SK-N-MC (cell line): ENCODE measurements at places on chromosomes 6 and 20.

DNA sequence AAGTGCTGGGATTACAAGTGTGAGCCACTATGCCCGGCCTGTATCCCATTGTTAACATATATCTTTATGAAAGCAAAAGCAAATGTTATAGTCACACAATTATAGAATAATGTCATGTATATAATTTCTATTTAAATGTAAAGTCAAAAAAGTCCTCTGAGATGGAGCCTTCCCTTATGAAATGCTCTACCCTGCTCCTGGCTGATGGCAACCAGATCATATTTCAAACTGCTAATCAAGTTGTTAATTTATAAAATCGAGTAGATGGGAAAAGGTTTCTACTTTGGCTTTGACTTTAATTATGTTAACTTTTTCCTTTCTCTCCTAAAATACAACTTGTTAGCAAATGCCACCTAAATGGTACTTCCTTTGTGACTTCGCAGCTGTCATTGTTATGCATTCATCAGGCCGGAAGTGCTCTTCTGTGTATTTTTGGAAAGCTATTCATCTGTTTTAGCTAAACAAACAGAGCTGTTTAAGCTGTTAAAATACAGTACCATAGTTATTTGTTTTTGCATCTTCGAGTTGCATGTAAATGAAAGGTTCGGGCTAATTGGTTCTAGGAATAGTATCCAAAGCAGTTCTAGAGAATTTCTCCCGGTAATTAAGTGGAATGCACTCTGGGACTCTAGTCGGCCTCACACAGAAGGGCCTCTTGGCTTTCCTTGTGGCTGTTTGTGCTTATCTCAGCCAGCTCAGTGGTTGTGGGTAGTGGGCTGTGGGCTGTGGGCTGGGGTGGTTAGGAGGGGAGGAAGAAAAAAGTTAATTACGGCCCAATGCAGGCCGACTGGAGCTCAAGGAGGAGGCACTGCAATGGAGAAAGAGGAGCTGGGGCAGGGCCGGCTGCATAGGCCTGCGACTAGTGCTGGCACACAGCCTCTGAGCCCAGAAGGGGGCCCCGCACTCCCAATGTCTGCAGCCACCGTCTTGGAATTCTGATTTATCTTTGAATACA lies 34.8 kb downstream of the SLC35D3 start:
- no peak for DNase-seq

DNA sequence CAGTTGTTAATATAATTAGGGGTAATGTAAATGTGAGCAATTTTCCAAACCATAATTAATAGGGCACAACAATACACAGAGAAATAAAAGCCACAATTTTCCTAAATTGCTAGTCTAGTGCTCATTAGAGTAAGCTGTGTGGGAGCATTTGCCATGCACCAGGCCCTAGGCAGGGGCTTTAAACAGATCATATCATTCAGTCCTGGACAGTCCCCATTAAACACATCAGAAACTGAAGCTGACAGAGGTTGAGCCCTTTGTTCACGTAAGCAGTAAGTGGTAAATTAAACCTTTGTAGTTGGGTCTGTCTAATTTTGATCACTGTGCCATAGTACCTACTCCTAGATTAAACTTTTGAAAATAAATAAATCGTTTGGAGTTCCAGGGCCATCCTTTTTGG lies 931.1 kb downstream of the C6orf118 start:
- no peak for DNase-seq

- DNase-seq, result no peak
Observed at GRCh38 chr6:6217855-6218758, 102.4 kb downstream of the F13A1 start.

GRCh38 chr6:3743541-3743940 lies 8.0 kb downstream of the PXDC1 start:
- DNase-seq, result no peak
